ENCODE measurements at places on chromosomes 5 and 9.
A peak's percentile ranks its signal among the peaks of the same experiment; 100 is the strongest.

DNA sequence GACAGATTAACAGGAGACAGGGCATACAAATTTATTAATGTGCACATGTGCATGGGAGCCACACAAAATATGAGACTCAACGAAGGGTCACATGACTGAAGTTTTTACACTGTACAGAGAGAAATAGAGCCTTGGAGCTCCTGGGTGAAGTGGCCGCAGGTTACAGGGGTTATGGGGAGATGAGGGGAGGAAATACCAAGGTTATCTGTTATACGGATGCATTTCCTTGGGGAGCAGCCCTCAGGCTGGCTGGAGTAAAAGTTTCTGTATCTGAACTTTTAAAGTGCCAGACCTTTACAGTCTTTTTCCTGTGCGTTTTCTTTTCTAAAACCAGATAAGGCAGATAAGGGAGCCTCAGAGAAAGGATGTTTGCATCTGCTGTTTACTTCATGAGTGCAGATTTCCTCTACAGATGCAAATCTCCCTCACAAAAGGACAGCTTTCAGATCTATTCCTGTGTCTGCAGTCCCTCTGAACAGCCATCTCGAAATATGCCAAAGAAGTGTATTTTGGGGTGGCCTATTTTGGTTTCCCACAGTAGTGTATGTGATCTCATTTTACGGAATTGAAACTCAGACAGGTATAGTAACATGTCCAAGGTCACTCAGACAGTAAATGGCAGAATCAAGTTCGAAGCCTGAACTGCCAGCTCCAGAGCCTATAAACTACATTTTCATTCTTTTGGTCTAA lies 139.3 kb upstream of the FBXL17 start:
- no peak for DNase-seq

GRCh38 chr5:54873691-54874090 lies 111.7 kb downstream of the ESM1 start:
- no peak for DNase-seq

DNA sequence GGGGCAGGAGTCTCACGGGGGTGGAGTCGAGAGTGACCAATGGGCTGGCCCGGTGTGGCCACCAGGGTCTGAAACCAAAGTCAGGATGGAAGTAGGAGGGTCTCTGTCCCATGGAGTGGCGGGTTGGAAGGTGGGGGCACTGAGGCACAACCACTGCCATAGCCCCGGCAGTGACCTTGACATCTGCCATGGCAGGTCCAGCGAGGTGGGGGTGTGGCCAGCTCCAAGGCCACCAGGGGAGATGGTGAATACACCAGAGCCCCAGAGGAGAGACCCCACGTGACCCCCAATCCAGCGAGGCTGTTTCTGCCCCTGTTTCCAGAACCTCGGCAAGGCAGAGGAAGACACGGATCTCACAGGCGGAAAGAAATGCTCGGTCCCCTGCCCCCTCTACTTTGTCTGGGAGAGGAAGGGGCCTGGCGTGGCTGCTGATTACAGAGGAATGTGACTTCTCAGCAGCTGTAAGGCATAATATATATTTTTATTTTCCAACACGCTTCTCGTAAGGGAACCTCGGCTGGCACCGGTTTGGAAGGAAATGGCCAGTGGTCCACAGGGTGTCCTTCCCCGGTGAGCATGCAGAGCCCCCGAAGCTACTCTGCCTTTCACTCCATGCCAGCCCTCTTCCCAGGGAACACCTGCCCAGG lies 105.7 kb upstream of the SARDH start:
- DNase-seq: no peak

DNA sequence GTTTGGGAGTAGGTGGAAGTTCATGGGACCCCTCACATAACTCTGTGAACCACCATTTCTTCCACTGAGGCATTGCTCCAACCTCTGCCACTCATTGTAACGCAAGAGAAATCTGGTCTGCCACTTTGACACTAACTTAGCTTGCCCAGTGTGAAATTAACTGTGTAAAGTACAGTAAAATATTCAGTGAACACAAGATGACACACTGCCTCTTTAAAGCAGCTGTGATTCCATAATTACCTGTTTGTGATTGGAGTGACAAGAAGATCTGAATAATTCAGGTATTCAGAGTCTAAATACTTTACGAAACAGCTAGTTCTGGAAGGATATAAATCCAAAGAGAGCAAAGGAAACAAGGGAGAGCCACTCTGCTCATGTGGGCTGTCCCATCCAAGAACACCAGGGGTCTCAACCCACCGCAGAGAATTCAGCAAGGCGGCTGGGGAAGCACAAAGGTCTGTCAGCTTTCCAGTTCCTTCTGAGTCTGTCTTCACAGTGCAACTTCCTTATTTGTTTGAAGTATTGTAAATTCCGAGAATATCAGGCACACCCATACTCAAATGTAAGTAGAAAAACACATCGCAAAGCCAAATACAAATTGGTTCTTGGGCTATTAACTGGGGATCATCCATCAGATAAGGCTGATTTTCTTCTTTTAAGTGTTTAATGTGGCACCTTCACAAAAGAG lies 86.9 kb downstream of the GNAQ start:
- peak; percentile 74 for DNase-seq

GRCh38 chr5:119322312-119322947 lies 33.4 kb upstream of the TNFAIP8 start:
- DNase-seq: no peak

GRCh38 chr9:112059145-112059965 lies 115.7 kb downstream of the SUSD1 start:
- DNase-seq: no peak

DNA sequence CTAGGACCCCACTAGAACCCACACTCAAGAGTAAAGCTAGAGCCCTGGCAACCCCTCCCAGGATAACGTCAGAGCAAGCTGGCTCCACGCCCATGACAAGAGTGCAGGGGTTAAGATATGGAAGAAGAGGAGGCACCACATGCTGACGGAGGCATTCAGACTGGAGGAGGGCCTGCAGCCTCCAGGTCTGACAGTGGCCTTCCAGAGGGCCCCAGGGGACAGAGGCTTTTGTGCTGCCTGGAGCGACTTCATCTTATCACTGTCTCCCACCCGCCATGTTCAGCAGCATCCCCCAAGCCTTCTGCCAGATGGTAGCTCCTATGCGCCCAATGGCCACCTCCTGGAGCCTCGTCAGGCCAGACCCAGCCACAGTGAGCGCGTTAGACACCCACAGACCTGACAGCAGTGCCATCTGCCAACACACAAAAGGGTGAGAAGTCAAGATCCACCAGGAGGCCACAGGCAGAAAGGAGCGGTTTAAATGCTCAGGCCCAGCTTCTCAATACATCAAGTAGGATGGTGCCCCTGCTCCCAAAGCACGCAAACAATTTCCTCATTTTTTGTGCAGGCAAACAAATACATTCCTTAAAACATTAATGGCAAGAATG lies 65.8 kb downstream of the C5orf15 start:
- no peak for DNase-seq

- no peak for DNase-seq
These were observed 181.3 kb upstream of the ZNF608 start for GRCh38 chr5:124927735-124928134.

DNA sequence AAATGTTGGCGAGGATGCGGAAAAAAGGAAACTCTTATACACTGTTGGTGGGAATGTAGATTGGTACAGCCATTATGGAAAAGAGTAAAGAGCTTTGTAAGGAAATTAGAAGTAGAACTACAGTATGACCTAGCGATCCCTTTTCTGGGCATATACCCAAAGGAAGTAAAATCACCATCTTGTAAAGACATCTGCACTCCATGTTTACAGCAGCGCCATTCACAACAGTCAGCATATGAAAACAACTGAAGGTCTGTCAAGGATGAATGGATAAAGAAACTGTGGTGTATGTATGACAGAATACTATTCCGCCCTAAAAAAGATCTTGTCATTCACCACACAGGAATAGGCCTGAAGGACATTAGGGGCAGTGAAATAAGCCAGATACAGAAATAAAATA lies 27.7 kb upstream of the SLC25A51 start:
- no peak for DNase-seq

DNA sequence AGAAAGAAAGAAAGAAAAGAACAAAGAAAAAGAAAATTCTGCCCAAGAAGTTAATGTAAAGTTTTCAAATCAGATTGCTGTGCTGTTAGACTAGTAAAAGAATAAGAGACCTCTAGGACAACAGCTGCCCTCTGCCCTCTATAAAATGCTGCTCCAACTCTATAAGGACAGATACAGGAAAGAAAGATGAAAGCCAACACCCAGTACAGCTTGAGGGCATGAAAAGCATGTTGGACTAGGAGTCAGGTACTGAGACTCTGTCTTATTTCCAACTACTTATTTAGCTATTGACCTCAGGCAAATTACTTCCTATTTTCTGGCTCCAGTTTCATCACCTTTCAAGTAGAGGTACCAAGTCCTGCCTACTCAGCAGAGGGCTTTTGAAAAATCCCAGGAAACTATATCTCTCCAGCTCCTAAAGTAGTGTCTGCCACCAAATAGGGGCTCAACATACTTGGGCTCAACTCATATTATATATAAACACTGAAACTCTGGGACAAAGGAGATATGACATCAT lies 5.7 kb downstream of the HBEGF start:
- DNase-seq: no peak
